ENCODE measurements at places on chromosomes 3 and 15.

- DNase-seq = no peak
Measured at GRCh38 chr15:71201477-71201876, 86.2 kb downstream of the THSD4 start.

DNA sequence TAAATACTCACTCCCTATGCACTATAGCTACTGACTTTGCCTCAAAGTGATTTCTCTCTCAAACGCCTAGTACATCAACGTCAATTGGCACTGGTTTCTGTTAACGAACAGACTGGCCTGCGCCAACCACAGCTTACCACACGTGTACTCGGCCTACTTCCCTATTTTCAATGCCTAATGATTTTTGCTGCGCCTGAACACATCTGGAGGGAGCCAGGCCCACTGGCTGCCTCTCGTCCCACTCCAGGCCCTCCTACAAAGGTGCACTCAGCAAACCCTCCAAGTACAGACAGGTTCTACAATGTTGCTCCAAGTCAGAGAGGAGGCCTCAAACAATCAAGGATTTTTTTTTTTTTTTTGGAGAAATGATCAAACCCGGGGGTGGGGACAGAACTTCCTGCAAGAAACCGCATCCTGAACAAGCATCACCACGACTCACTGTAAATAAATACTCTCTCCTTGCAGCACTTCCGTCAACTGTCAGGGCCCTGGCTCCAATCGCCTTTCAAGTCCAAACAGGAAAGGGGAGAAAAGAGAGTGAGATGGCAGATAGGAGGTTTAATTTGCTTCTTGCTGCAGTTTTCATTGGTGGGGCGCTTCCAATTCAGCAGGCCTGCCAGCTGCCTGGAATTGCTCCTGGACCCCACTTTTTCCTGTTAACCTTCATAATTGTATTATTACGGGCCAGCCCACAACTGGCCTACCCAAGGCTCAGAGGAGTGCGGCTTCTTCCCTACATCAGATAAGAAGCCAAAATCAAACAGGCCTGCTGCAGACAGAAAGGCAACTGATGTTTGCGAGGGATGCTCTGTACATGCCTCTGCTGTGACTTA is 139.3 kb downstream of the FOXP1 start:
- DNase-seq = peak; percentile 58

GRCh38 chr3:157166115-157166514 is 6.2 kb upstream of the CCNL1 start:
- DNase-seq = no peak

GRCh38 chr15:93837450-93837849 is 393.9 kb upstream of the MCTP2 start:
- no peak for DNase-seq

DNA sequence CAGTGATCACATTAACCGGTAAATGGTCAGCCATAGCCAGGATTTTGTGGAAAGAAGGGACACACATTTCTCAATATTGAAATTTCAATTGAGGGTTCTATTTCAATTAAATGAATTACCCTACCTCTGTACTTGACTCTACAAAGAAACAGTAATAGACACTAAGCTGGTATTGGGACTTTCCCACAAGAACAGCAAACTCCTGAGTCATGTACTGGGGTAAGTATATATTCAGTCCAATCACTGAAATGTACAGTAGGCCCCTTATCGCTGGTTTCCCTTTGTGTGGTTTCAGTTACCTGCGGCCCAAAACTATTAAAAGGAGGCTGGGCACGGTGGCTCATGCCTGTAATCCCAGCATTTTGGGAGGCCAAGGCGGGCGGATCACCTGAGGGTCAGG is 17.6 kb downstream of the ASB14 start:
- DNase-seq = no peak

GRCh38 chr3:128491941-128492670 is 895 bp downstream of the GATA2 start:
- DNase-seq = peak; percentile 36

DNA sequence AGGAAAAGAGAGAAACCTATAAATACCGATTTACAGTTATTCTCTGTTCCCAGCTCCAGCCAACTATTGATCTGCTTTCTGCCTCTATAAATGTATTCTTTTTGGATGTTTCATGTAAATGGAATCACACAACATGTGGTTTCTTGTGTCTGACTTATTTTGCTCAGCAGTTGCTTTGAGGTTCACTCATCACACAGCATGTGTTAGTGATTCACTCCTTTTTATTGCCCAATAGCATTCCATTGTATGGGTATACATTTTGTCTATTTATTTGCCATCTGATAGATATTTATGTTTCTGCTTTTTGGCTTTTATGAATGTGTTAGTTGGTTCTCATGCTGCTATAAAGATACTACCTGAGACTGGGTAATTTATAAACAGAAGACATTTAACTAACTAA is 23.6 kb downstream of the CCR1 start:
- DNase-seq = no peak

DNA sequence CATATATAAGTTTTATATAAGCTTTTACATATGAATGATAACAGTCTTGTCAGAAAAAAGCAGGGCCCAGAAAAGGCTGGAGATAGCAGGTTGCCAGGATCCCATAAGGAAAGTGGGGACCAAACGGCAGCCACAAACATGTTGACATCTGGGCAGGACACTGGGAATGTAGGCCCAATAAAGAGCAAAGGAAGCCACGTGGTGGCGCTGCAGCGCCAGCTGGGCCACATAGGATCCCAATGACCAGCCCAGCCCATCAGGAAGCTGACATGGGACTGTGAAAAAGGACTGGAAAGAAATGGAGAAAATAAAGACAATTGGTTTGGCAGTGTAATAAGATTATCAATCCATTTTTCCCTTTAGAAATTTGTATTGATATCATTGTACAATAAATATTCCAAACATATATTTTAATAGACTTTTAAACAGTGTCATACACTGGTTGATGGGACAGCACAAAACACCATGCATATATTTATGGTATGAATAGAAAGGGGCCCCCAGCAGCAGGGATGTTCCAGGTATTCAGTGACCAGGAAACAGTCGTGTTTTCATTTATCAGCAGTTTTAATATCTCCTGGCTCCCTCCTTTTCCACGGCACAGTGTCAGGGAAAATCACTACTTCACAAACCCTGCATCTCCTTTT is 89.0 kb upstream of the STRIT1 start:
- DNase-seq = no peak

DNA sequence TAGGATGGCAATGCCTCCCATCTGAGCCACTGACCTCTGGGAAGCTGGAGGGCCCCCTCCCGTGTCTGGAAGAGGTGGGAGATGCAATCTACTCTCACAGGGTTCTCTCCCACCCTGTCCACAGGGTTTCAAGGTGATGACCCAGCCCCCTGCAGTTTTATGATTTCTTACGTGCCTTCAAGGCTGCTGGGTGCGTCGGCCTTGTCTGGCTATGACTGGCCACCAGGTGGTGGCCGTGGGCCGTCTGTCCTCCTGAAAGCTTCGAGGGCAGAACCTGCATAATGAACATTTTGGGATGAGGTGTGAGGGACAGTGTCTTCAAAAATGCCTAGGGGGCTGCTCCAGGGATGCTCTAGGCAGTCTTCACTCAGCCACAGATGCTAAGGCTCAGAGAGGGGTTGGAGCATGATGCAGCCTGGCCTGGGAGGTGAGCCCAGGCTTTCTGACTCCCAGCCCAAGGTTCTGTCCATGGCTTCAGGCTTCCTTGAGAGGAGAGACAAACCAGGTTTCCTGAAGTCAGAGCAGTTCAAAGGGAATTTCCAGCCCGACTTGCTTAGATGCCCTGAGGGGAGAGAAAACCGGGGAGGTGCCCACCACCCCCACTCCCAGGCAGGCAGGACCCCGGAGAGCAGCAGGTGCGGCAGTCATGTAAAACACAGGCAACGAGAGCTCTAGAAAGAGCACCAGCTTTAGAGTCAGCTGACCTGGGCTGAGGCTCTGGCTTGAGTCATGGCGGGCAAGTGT is 18.7 kb downstream of the ISG20 start:
- DNase-seq = no peak

DNA sequence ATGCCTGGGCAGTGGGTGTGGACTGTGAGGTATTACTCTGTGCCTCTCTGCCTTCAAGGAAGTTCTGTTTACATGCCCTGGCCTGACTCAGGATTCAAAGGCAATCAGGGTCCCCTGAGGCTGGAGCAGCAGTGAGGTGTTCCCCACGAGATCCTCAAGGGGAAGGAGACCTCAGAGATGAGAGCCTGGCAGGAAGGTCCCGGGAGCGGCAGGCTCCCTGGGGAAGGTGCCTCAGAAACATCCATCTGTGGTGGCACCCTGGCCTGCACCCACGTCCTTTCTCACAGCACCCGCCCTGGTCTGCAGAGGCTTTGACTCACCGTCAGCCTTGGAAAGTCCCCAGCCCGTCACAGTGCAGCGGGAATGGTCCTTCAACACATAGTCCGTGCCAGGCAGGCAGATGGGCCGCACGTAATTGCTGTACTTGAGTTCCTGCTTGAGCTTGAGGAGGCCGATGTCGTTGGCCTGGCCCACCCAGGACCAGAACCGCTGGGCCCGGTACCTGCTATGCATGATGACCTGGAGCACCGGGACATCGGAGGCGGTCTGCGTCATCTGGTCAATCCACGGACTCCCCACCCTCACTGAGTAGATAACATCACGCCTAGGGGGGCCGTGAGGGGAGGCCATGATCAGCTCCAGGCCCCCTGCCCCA is 3.6 kb downstream of the PRSS50 start:
- DNase-seq = no peak

DNA sequence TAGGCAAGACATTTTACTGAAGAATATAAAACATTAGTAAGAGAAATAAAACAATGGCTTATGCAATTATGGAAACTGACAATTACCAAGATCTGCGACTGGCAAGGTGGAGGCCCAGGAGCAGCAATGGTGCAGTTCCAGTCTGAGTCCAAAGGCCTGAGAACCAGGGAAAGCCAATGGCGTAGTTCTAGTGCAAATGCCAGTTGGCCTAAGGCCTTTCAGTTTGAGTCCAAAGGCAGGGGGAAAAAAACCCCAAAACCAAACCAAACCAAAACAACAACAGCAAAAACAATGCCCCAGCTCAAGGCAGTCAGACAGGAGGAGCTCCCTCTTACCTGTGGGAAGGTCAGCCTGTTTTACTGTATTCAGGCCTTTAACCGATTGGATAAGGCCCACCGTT is 72.6 kb downstream of the ST6GAL1 start:
- DNase-seq = no peak

- DNase-seq = no peak
Measured at GRCh38 chr15:61743345-61743909, 316.8 kb downstream of the VPS13C start.

DNA sequence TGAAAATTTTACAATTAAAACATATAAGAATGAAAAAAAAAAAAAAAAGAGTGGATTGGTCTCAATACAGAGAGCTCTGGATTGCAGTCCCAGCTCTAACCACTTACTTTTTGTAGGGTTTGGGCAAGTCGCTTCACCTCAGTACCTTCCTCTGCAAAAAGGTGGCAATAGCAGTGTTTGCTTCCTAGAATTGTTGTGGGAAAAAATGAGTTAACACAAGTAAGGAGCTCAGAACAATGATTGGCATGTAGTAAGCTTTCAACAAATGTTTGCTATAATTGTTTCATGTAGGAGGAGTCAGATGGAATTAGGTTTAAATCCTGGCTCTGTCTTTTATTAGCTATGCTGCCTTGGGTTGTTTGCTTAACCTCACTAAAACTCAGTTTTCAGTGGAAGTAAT is 425.2 kb upstream of the TBL1XR1 start:
- DNase-seq = no peak

GRCh38 chr3:177960014-177960413 is 576.2 kb upstream of the KCNMB2 start:
- DNase-seq = no peak

GRCh38 chr3:197027151-197027895 is 2.3 kb downstream of the MELTF start:
- DNase-seq = no peak

GRCh38 chr3:128040660-128041059 is 11.6 kb upstream of the SEC61A1 start:
- DNase-seq = no peak

- no peak for DNase-seq
Measured at GRCh38 chr3:42505849-42506410, 3.5 kb downstream of the VIPR1 start.

DNA sequence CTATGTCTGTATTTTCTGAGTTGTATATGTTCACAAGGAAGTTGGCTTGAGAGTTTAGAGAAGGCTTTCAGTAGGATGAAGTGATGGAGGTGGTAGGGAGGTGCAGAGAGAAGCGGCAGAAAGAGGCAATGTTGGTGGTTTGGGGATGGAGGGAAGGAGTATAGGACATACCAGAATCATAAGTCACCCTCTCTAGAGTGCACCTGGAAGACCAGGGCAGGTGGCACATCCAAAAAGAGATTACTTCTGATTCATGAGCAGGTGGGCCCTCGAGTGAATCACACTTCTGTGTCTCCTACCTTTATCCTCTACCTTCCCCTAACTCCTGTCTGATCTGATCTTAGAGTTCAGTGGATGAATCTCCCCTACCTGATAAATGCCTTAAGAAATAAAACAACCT is 41.8 kb upstream of the MRPL3 start:
- no peak for DNase-seq

DNA sequence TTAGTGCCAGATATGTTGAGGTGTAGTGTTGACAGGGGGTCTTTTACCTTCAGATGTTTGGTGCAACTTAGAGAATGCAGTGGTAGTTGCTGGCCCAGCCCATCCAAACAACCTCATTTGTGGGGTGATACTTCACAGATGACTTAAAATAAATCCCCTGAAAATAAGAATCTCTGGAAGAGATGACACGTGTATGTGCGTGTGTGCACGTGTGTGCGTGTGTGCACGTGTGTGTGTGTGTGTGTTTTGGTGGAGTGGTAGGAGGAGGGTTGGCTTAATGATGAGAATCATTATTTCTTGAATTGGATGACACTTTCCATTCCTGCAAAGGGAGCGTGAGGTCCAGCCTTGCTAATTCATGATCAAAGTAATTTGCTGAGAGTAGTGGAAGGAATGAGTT is 31.9 kb downstream of the SNRPN start:
- no peak for DNase-seq

DNA sequence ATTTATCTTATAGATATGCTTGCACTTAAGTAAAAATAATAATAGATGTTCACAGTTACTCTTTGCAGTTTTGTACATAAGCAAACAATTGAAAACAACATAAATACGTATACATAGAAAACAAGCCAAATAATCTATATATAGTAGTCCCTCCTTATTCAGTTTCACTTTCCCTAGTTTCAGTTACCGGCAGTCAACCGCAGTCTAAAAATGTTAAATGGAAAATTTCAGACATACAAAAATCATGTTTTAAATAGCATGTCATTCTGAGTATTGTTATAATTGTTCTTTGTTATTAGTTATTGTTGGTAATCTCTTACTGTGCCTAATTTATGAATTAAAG is 262.0 kb downstream of the CGGBP1 start:
- no peak for DNase-seq

Measured in CD8-positive, alpha-beta T cell (primary cell).